ENCODE measurements at places on chromosomes 6 and 20.

GRCh38 chr20:17502105-17502504, 29.1 kb downstream of the BFSP1 start:
- DNase-seq: no peak

DNA sequence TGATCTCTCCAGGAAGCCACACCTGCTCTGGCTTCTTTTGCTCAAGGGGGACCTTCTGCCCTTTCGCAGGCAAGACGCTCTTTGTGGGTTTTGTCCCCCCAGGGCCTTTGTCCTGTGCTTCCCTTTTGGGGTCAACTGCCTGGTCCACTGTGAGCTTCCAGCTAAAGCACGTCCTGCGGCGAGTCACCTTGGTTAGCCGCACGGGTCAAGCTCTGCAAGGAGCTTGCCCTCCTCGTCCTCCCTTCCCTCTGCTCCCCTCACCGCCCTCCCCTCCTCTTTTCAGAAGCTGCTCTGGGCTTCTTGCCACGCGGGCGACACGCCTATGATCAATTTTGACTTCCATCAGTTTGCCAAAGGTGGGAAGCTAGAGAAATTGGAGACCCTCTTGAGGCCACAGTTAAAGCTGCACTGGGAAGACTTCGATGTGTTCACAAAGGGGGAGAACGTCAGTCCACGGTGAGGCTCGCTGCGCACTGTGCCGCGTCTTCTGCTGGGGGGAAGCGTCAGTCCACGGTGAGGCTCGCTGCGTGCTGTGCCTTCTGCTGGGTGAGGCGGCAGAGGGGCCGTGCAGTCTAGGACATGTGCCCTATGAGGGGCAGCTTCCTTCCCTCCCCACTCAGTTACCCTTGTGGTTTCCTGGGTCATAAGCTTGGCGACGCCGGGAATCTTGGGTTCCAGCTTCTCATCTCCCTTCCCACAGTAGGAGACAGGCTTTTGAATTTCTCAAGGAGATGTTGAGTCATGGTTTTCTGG, 80.2 kb downstream of the SYNJ2 start:
- no peak for DNase-seq

- DNase-seq: no peak
These were observed 175.3 kb upstream of the RIN2 start for GRCh38 chr20:19582782-19583181.

DNA sequence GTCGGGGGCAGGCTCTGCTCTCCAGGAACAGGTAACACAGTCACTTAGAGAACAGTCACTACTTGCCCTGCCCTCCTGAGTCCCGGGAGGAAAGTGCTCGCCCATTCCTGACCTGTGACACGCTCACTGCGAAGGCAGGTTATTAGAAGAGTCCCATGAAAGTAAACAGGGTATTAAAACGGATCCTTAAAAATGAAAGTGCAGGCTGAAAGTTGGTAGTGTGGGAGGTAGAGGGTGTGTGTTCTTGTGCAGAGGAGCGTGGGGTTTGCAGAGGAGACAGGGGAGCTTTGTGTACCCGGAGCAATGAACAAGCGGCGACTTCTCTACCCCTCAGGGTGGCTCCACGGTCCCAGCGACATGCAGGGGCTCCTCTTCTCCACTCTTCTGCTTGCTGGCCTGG, at the start of gene CCN6:
TSS of gene CCN6 (plus strand) at position 104 of the 400 bp plus-strand sequence. CDS start at position 358, 254 bp downstream.
- no peak for DNase-seq

- DNase-seq: no peak
These were observed 1.4 kb upstream of the PTPRT start for GRCh38 chr20:43191143-43191542.

DNA sequence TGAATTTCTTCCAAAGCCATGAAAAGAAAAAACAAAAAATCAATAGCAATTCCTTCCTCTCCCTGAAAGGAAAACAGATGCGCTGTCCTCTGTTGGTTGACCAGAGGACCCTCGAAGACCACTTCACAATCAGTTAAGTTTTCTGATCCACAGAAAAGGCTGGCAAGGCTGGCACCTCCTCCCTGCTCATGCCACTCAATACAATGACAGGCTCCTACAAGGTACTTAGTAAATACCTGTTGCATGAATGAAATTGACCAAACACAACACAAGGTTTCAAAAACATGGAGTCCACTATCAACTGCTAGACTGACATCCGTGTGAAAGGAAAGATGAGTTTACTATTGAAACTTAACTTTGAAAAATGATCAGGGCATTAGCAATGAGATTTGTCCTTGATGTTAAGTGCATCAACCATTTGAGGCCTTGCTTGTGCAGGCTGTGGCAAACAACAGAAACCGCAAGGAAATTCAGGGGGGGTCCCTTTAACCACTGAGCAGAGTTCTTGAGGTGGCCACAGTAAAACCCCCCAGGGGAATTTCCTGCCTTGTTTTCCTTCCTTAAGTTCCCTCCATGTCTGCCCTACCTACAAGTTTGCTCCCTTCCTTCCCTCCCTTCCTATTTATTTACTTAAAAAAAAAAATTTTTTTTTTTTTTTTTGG, 27.9 kb upstream of the RTF2 start:
- DNase-seq: peak; percentile 60

DNA sequence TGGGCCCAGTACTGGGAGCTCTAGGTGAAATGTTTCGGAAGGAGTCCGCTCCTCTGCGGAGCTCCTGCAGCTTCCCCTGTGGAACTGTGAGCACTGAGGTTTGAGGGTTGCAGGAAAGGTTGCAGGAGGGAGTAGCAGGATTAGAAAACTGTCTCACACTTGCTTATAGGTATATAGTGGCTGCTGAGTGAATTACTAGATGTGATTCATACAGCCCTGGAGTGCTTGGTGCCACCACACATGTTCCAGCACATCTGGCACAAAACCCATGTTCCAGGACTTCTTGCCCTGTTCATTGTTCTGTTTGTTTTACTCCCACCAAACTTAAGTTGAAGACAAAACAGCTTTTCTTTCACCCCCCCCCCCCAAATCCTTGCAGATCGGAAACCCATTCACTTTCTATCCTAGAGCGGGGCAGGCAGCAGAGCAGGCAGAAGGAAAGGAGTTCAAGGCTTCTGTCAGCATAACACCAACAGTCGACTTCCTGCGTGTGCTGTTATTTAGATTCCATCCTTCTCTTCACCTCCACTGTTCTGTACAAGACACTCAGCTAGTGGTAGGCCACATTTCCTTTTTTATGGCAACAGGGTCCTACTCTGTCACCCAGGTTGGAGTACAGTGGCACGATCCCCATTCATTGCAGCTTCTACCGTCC, 669 bp upstream of the PEX6 start:
- no peak for DNase-seq

GRCh38 chr20:24984961-24985640, 7.5 kb downstream of the APMAP start:
- DNase-seq: no peak

GRCh38 chr6:127832381-127832780, 68.5 kb downstream of the THEMIS start:
- no peak for DNase-seq

GRCh38 chr6:122042960-122043735, 356.3 kb upstream of the HSF2 start:
- no peak for DNase-seq

GRCh38 chr20:63518351-63518861, 2.2 kb upstream of the PPDPF start:
- DNase-seq: no peak

DNA sequence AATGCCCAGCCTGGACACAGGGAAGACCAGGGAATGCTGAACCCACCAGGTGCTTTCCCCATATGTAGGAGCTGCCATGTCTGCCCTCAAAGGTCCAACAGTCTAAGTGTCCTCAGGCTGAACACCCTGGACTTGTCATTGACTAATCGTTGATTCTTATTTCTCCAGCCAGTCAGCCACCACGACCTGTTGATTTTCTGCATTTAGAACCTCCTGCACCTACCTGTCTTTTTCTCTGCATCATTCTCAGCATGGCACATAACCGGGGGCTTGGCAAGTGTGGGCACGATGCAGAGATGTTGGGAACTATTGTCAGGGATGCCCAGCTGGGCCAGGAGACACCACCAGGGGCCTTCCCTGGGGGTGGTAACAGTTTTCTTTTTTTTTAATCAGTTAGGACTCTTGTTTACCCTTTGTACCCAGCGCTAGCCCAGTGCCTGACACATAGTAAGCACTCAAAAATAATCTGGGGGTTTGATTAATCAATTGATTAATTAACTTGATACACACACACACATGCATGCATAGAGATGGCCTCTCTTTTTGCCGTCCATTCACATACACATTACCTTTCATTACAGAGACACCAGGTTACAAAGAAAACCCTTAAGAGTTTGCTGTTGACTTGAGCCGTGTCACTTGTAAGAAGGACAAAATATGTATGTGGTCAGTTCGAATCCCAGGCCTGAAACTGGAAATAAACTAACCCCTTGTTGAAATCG, 29.0 kb upstream of the SCUBE3 start:
- no peak for DNase-seq

DNA sequence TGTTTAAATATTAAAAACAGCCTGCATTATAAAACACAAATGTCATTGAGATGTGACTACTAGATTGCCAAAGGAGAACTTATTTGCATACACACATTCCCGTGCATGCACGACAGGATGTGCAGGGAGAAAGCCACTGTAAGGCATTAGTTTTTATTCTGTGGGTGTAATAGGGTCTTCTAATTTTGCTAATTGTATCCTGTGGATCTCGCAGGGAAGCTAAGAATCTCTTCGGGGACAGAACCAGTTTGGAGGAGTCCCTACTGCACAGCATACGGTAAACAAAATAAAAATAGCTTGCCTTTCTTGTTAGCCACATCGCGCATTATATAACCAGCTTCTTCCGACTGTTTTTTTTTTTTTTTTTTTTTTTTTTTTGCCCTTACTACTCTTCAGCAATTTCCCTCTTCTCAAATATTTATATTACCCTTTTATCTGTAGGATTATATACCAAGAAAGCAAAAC, 2.0 kb downstream of the ATXN1 start:
- no peak for DNase-seq

DNA sequence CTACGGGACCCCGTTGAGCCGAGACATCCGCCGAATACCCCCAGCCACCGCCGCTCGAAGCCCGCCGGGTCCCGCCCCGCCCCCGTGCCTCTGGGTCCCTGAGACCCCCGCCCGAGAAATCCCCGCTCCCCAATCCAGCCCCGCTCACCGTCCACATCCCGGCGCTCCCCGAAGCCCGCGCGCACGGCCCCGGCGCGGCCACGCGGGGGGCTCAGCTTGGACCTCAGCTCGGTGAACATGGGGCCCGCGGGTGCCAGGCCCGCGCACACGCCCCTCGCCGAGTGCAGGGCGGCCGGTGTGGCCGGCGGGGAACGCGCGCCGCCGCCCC, 249 bp downstream of the SAMD10 start:
- no peak for DNase-seq

- no peak for DNase-seq
These were observed 233.9 kb downstream of the ERMARD start for GRCh38 chr6:169985121-169986015.

GRCh38 chr6:166655713-166656229, 28.7 kb upstream of the RPS6KA2 start:
- DNase-seq: no peak

DNA sequence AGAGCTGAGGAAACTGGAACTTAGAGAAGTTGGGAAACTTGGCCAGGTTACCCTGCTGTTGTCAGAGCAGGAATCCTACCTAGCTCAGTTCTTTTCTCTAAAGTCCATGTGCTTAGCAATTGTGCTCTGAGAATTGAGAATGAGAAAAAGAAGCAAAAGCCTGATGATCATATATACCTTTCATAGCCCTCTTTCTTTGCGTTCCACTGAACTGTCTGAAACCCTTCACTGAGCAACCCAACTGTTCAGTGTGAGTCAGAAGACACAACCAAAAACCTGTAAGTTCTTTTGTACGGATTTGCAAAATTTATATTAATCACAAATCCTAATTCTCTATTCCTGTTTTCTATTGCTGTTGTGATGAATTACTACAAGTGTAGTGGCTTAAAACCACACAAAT, 80.6 kb downstream of the PHF3 start:
- DNase-seq: no peak

DNA sequence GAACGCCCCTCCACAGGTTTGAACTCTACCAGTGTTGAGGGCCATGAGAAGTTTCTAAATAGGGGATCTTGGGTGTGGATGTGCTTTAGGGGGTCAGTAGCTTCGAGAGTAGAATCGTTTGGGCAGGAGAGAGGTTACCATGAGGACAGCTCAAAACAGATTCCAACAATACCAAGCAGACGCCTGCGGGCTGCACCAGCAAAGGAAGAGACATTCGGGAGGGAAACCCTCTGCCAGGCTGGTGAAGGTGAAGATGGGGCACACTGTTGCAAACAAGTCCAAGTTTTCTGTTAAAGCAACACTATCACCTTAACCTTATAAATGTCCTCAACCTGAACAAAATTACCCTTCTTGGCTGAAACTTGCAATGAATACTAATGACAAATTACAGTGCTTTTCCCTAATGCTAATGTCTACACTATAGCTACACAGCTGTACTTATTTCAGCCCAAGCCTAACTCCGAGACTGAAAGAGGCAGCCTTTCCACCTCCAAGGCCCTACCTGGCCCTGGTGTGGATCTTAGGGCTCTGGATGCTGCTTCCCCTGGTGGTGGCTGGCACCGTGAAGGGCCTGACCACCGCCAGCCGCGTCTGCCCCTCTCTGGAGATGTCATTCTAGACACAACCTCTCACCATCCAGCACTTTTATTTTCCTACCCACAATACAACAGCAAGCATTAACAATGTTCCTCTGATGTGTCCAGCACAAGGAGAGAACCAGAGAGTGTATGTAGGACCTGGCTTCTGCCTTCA, 80.1 kb downstream of the DLL1 start:
- peak; percentile 25 for DNase-seq

GRCh38 chr6:13407709-13408695, 79.4 kb downstream of the GFOD1 start:
- DNase-seq: no peak

DNA sequence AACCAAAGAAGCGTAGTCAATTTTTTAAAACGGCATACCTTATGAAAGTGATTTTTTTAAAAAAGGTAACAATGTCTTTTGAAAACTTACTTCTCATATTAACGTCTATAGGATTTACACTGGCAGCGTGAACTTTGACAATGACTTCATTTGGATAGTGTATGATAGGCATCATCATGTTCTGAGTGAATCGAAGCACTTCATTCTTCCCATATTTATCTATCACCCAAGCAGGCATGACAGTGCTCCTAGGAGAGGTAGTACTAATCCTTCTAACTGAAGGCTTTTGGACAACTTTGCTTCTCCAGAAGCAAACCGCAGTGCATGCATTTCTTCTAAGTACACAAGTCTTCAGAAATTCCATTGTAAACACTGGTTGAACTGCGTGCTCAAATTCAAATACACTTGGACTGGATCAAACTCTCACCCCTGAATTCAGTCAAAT, 618 bp downstream of the RTN4IP1 start:
- no peak for DNase-seq

DNA sequence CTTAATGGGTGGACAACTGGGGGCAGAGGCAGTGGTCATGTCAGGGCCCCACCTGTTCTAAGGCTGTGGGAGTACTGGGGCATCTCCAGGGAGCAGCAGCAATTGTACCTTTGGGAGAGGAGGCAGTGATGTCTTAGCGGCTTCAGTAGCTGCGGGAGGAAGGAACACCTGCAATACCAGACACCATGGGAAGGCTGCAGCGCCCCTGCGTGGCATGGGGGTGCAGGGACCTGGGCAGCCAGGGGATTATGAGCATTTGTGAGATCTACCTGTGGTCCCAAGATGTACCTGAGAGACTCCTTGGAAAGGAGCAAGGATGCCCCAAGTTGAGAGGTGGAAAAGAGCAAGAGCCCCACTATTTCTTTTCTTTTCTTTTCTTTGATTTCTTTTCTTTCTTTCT, 112.1 kb upstream of the GPR6 start:
- no peak for DNase-seq

GRCh38 chr6:33709605-33710295, 1.8 kb downstream of the UQCC2 start:
- no peak for DNase-seq

GRCh38 chr6:97632341-97632740, 349.3 kb upstream of the MMS22L start:
- DNase-seq: no peak

Data from CD8-positive, alpha-beta memory T cell (primary cell).